ENCODE measurements at places on chromosomes 6 and 20.

DNA sequence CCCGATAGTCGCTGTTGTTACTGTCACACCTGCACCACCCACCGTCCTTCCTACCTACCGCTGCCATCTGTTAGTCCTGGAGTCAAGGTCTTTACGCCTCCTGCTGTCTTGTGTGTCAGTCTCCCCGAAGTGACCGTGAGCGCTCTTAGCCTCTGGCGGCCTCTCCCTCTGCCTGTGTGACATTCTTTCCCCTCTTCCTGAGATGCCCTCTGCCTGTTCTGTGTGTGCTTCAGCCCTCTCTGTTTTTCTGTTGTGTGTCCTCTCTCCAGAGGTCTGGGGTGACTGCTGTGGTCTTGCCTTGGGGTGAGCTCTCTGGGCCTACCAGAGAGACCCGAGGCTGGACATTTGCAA is 54.9 kb downstream of the TCP11 start:
- DNase-seq: no peak

- no peak for DNase-seq
Measured at GRCh38 chr6:86820750-86821149, 116.6 kb upstream of the HTR1E start.

DNA sequence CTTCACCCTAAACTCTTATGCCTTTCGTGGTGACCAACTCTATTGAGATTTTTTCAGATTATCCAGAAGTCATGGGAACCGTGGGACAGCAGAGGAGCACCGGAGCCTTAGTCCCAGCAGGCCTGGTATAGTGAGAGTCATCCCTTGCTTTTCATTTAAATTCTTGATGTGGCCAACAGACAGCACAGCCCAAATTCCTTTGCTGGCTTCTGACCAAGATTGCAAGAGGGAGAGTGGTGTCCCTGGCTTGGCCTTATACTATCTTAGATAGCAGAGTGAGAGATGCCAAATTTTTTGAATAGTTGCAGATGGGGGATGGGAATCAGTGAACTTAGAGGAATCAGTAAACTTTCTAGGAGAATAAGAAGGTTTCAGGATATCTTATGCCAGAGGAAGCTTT is 7.8 kb downstream of the STX11 start:
- no peak for DNase-seq

- DNase-seq: no peak
Measured at GRCh38 chr6:2035826-2036709, 209.3 kb downstream of the GMDS start.

DNA sequence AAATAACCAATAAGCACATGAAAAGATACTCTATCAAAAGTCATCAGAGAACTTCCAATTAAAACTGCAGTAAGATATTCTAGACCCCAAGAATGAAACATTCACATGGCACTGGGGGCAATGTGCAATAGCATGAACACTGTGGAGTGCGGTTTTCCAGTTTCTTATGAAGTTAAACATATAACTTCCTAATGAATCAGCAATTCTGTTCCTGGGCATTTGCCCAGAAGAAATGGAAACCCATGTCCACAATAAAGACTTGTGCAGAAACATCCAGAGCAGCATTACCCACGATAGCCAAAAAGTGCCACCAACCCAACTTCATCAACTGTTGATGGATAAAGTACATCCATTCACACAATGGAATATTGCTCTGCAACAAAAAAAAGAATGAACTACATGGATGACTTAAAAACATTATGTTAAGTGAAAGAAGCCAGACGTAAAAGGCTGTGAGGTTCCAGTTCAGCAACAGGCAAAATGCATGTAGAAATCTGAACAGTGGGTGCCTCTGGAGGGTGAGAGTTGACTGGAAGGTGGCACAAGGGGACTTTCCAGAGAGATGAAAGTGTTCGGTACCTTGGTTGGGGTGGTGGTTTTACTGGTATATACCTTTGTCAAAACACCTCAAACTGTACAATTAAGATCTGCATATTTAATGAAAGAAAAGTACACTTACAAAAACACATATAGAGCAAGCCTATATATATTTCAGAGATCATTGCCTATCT is 207.2 kb upstream of the ECI2 start:
- DNase-seq: no peak

GRCh38 chr6:32112431-32112980 is 3.4 kb upstream of the TNXB start:
- no peak for DNase-seq

- DNase-seq: no peak
Measured at GRCh38 chr20:37518059-37518458, 3.0 kb upstream of the NNAT start.

Measured in erythroblast (primary cell).